IPS-NIHi11 (cell line): ENCODE measurements at places on chromosomes 3 and 15.

GRCh38 chr3:197615430-197615829 is 59.7 kb upstream of the BDH1 start:
- no peak for DNase-seq

DNA sequence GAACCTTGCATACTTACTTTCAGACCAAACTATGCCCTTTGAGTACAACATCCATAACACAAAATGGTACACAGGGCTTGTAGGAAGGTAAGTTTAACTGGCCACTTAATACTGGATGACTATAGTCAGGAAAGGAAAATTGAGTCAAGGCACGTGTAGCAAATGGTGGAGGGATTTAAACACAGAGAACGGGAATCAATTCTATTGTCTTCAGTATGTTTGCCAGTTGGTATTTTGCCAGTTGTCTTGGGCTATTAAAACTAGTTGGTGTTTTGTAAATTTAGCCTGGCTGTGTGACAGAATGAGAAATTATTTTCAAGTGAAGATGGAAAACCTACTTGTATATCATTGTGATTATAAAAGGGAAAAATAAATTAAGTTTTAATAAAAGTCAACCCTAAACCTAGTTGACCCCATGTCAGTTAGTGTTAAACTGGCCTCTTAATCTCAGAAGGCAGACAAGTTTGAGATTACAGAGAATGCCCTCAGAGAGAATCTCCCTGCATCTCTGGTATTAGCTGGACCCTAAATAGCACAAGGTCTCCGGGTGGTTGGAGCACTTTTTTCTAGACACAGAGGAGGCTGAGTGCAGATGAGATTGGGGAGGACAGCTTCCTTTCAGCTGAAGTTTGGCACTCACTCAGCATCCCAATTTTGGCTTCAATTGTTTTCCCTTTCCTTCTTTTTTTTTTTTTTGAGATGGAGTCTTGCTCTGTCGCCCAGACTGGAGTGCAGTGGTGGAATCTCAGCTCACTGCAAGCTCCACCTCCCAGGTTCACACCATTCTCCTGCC is 91.2 kb downstream of the MB21D2 start:
- DNase-seq = no peak

GRCh38 chr15:60162251-60162967 is 158.3 kb downstream of the FOXB1 start:
- no peak for DNase-seq

DNA sequence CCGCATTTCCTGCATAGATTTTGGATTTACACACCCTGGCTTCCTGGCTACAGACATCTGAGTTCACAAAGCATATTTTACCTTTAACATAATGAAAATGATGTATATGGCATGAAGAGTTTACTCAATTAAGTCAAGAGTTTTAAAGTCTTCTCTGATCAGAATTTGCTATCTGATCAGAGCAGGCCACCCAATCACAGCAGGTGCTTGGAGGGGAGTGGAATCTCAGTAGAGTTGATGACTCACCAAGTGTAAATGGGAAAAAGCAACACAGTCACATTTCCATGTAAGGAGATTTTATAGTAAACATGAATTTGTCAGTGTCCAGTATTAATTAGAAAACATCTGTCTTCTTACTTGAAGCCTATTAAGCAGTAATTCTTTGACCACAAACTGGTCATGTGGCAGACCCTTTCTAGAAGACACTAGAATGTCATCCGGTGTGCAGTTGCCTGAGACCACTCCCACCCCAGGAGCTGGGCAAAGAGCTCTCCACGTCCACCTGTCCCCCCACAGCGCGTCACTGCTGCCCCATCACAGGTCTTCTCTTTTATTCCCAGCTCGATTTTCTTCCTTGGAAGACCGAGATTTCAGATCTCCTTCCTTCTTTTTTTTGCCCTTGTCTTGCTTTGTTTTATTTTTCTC is 10.8 kb downstream of the MESD start:
- no peak for DNase-seq

- no peak for DNase-seq
Measured at GRCh38 chr15:38253351-38253781, 730 bp downstream of the SPRED1 start.

DNA sequence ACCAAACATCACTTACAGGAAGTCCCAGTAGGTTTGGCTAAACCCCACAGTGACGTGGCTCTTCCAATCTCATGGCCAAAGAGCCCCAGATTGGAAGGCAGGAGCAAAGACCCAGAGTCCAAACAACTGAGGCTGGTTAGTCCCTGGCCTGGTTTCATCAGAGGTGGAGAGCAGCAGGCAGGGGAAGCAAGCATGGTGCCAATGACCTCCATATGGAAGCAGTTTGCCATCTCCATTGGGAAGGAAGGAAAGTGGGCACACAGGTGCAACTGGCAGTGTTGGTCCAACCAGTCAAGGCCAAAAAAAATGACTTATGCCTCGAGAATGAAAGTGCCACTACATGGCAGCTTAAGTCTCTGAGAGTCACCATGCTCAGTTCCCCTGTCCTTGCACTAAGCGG is 175.9 kb downstream of the NTRK3 start:
- no peak for DNase-seq

DNA sequence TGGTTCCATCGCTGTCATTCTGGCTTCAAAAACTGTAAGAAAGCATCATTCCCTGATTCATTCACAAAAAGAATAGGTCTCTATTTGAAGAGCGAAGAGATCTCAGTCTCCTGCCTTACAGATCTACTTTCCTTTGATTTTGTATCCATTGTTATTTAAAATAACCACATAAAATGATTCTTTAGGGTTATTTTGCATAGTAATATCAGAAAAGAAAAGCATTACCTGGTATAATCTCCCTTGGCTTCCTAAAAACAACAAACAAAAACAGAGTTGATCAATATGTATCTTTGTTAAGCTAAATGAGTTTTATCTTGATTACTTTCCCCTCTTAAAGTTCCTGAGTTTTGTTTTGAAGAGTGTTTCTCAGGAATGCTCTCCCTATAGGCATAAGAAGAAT is 126.6 kb upstream of the LMOD3 start:
- no peak for DNase-seq

- no peak for DNase-seq
Measured at GRCh38 chr3:36907911-36908646, 36.8 kb downstream of the TRANK1 start.

GRCh38 chr3:41847679-41848078 is 114.2 kb downstream of the ULK4 start:
- no peak for DNase-seq

- DNase-seq = no peak
Measured at GRCh38 chr15:74128785-74129585, 1.4 kb upstream of the ISLR2 start.

GRCh38 chr3:160928183-160928726 is 172.2 kb downstream of the PPM1L start:
- DNase-seq = no peak

GRCh38 chr15:47378527-47378926 is 338.8 kb upstream of the SEMA6D start:
- no peak for DNase-seq

DNA sequence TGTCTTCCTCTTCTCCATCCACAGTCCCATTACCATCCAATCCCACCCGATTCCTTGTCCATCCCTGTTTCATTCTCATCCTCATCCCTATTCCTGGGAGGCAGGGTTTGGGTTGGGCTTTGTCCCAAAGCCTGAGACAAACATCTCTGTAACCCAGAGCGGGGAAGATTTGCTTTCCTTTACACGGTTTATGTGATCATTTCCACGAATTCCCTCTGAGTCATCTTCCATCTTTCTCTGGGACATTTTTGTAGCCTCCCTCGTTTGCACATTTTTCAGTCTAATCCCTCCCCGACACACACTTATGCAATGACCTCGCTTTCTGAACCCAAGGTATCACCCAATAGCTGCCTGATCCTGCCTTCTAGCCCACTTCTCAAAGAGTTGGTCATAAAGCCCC is 22.8 kb downstream of the DUOX2 start:
- DNase-seq = no peak

- no peak for DNase-seq
Measured at GRCh38 chr3:157594413-157594812, 91.2 kb upstream of the VEPH1 start.

DNA sequence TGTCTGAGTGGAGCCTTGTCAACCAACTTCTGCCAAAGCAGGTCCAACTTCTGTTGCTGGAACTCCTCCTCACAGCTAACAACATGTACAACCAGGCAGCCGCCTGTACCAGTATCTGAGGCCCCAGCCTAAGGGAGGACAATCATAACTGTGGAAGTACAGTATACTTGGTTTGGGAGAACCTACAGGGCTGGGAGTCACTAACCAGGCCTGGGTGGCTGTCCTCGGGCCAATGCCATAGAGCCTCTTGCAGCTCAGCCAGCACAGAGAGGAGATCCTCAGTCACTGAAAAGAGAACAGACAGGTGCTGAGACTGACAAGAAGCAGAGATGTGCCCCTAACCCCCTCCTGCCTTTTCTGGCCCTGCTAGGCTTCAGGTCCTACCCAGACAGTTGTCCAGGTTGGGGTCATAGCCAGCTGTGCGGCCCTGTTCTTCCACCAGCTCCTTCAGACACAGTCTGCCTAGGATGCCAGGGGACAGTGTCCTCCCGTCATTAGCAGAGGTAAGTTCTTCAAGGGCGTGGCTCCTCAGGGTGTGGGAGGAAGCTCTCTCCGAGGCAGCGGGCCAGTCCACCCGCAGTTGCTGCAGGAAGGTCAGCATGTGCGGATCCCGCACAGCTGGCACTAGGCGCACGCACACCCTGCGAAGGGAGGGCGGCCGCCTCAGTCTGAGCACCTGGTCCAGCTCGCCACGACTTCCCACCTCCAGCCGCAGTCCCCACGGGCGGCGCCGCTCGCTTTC is 980 bp downstream of the DALRD3 start:
- no peak for DNase-seq

GRCh38 chr3:41581700-41582099 is 380.2 kb downstream of the ULK4 start:
- no peak for DNase-seq

DNA sequence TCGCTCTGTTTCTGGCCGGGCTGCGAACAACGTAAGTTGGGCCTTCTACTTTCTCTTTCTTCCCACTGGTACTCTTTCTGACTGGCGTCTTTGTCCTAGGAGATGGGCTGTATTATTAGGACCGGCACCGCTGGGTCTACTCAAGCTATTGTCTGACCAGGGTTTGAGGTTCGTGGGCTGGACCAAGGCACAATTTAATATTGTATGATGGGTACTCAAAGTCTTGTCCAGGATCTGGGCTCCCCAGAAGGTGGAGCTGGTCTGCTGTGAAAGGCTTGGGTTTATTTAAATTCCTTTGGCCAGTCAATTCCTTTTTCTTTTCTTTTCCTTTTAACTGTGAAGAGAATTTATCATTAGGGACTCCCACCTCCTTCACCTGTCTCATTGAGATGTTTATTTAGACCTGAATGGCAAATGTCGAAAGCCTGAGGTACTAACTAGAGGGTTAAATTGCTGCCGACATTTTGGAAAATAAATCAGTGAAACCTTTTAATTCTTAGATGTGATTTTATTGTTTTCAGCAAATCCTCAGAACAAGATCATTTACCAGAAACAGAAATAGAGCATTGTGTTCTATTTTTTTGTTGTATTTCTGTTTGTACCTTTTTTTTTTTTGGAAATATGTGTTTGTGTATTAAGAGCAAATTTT is 410 bp downstream of the LRRC49 start:
- peak; percentile 16 for DNase-seq

GRCh38 chr3:100976611-100977010 is 16.6 kb downstream of the ABI3BP start:
- DNase-seq = no peak

DNA sequence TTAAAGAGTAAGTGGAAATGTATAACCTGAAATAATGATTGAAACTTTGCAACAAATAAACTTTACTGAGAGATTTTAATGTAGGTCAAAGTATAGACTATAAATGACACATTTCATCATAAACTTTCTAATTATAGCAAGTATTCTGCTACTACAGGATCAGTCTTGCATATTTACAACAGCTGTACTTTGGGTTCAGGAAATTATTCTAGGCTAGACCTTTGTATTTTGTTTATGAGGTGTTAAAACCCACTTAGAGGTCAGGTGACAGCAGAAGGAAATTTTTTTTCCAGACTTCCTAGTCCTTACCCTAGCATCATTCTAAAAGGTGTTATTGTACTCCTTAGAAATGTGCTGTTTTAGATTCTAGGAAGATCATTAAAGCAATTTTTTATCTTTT is 2.3 kb downstream of the RNF7 start:
- no peak for DNase-seq

DNA sequence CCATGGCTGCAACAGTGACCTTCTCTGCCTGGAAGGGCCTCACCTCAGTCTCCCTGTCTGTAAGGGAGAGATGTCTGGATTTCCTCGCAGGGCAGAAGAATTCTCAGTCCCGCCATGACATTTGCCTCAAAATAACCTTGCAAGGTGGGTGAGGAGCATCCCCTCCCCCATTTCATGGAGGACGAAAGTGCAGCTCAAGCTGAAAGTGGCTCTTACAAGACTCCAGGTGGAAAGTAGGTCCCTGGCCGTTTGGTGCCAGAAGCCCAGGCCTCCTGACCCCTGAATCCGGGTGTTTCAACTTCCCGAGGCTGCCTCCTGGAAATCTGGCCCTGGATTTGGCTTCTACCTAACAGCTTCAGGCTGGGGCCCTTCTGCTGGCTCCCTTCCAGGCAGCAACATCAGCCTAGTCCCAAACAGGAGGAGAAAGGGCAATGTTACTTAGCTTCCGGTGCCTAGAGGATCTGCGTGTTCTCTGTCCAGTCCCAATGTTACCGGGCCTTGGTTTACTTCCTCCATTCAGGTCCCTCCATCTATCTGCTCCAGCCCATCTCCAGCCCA is 769 bp upstream of the CSPG4 start:
- no peak for DNase-seq

GRCh38 chr3:11238060-11238459 is 34.1 kb upstream of the ATG7 start:
- no peak for DNase-seq

GRCh38 chr3:149593418-149594160 is 64.2 kb downstream of the WWTR1 start:
- DNase-seq = no peak

GRCh38 chr3:194836661-194837060 is 151.0 kb downstream of the FAM43A start:
- no peak for DNase-seq

DNA sequence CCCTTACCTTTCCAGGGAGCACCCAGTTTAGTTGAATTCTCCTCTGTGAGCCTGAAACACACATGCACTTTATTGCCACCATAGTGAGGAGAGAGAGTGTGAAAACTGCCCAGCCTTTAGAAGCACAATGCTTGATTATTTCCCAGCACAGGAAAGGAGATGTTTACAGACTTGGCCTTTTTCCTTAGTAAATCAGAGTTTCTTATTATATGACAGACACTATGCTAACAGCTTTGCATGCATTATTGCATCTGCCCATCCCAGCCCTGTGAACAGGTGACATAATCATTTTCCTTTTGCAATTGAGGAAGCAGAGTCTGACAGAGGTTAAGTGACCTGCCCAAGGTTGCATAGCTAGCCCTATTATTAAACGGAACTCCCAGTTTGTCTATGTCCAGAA is 36.5 kb downstream of the CAPN3 start:
- DNase-seq = no peak

GRCh38 chr3:71872256-71872655 is 87.3 kb upstream of the PROK2 start:
- no peak for DNase-seq

DNA sequence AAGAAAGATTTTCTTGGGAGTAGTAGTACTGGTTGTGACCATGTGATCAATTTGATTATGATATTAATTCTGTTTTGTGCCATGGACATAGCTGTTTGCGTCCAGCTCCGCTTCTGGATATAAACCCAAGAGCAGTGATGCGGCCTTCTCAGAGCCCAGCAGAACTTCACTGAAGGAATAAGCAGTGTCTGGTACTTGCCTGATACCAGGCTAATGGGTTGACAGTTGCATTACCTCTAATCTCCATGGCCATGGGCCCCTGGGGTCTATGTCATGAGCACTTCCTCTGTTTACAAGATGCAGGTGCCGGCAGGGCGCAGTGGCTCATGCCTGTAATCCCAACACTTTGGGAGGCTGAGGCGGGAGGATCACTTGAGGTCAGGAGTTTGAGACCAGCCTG is 36.3 kb upstream of the RAB6B start:
- DNase-seq = no peak
